HT1080 (cell line): ENCODE measurements at places on chromosomes 1 and 21. TPM values are rescaled to one million over a fixed set of nuclear protein-coding genes. Genes with fewer than 3 reads are reported as not detected.

- no peak for DNase-seq
These were observed 467.6 kb upstream of the ZRANB2 start for GRCh38 chr1:71548398-71548890.

DNA sequence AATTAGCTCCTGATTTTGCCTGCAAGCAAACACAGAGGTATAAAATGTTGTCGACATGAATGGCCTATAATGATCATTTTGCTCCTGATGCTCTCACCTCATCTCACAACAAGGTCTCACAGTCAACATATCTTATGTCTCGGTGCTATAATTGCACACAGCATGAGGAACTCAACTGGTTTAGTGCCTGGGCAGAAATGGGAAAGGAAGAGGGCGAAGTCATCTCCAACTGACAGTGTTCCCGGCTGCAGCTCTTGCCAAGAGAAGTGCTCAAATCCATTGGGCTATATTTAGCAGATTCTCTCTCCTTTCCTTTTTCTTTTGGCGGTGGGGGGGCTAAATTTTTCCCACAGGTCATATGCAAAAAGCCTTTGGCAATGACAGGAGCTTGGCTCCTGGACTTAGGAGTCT, 53.0 kb downstream of the SLC45A1 start:
- DNase-seq = no peak

GRCh38 chr21:28310171-28310685, 682.4 kb downstream of the LTN1 start:
- no peak for DNase-seq

DNA sequence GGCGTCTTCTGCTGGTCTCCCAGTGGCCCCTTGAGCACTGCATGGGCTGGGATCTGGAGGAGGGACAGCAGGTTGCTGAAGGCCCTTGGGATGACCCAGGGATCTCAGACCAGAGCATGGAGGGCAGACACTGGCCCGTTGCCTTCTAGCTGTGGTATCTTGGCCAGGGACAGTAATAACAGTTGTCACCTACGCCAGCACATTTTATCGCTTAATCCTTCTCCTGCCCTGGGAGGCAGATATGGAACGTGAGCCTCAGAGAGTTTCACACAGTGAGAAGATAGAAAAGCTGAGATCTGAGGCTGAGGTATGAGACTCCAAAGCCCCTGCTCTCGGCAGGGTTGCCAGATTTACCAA, 40.1 kb upstream of the RD3 start:
- DNase-seq = no peak

The TFF3 gene
- not detected in 2 replicates for total RNA-seq

DNA sequence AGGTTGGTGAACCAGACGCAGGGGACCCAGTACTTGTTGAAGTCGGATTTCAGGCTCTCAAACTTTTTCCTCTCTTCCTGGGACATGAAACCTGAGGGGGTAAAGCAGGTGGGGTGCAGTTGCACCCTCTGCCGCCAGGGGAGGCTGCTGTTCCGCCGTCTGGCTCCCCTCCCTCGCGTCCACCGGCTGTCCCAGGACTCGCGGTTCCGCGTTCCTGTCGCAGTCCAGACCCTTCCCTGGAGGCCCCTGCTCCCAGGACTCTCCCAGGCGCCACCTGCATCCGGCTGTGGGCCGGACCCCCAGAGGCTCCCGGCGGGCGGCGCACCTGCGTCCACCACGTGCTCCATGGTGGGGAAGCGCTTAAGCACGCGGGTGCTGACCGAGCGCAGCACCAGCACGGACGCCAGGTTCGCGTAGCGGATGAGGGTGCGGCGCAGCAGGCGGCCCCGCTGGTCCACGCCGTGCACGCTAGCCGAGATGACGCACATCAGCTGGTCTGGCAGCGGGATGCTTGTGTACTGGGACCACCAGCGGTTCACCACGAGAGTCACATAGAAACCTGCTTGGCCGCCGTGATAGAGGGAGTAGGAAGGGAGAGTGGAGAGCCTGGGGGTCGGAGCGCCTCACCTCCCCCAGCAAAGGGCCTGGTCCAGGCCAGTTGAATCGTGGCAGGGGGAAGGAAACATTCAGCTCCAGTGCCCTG, 1.7 kb downstream of the BEST4 start:
- no peak for DNase-seq

GRCh38 chr1:63617450-63617849, 24.2 kb downstream of the PGM1 start:
- no peak for DNase-seq

DNA sequence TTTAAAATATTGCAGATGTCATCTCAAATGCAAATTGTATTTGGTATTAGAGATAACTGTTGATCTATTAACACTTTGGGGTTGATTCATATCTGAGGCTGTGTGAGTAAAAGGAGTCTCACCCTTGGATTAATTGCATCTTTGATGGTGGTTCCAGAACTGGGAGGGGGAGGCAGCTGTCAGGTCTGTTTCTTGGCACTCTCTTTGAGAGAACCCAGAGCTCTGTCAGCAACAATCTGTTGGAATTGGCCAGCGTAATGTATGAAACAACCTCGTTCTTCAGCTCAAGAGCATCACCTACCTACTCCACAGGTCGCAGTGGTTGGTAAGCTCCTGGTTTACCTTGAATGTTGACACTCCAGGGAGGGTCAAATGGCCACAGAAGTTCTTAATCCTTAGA, 424.1 kb downstream of the CAMTA1 start:
- no peak for DNase-seq

- no peak for DNase-seq
These were observed 3.7 kb upstream of the PARP1 start for GRCh38 chr1:226411619-226412018.
